ENCODE measurements at places on chromosomes 7 and 10.

GRCh38 chr7:4189131-4189570 lies 492.9 kb upstream of the FOXK1 start:
- no peaks in the 10 kb centered on the region for H3K36me3 ChIP-seq
- H3K27ac ChIP-seq: no peak overlapping the region
- H3K27me3 ChIP-seq: no peaks in the 10 kb centered on the region
- no peaks in the 10 kb centered on the region for H3K4me1 ChIP-seq
- H3K4me3 ChIP-seq: no peak overlapping the region

DNA sequence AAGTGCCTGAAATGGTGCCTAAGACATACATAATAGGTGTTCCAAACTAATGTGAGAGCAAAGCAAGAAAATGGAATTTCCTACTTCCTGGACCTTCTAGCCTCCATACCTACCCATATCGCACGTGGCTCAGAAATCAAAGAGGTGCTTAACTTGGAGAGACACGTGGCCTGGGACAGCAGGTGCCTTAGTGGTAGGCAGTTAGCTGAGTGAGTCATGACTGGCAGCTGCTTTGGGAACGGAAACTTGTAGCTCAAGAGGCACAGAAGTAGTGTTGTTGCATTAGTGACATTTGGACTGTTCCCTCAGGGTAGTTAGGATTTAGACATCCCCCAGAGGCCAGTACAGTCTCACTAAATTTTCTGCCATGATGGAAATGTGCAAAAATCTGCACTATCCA lies 12.0 kb upstream of the BMPER start:
- DNase-seq: no peak
- no peak overlapping the region for H3K27ac ChIP-seq
- H3K4me1 ChIP-seq: peaks cover 8% of the 10 kb centered on the region
- no peak overlapping the region for H3K4me3 ChIP-seq
- peaks cover 48% of the 10 kb centered on the region for H3K27me3 ChIP-seq
- peaks cover 2% of the 10 kb centered on the region for H3K36me3 ChIP-seq

DNA sequence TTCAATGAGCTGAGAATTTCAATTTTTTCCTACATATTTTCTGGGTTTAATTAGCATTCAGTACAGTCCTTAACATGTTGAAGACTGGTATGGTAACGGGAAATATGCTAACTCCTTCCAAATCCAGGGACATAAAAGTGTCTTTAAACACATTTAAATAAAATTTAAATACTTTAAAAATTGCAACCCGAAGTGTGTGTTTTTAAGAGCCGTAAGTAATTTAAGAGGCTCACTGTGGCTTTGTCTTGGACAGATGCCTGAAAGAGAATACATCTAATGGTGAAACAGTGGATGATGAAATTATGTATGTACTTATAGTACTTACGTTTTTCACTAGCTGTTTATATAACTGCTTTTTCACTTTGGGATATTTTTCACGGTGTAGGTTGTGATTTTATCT lies 687.3 kb upstream of the CELF2 start:
- no peaks in the 10 kb centered on the region for H3K27me3 ChIP-seq
- DNase-seq: no peak
- no peak overlapping the region for H3K27ac ChIP-seq
- H3K4me3 ChIP-seq: no peak overlapping the region
- no peaks in the 10 kb centered on the region for H3K4me1 ChIP-seq
- H3K36me3 ChIP-seq: no peaks in the 10 kb centered on the region

DNA sequence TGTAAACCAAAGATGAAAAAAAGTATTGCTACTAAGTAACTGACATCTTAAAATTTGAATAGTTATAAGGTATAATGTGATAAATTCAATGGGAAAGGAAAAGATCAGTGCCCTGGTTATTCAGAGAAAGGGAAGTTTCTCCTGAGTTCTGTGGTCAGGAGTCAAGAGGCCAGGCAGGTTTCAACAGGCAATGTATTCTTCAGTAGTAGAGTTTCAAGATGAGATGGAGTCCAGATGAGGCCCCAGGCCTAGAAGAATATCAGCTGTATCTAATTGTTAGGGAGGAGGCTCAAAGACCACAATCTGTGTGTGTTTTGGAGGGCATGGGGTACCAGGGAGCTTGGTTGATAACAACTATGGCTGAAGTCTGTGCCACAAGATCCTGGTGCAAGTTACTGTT lies 101.4 kb upstream of the DLX6 start:
- H3K4me3 ChIP-seq: no peak overlapping the region
- H3K4me1 ChIP-seq: no peaks in the 10 kb centered on the region
- H3K36me3 ChIP-seq: no peaks in the 10 kb centered on the region
- H3K27me3 ChIP-seq: peaks cover 27% of the 10 kb centered on the region

DNA sequence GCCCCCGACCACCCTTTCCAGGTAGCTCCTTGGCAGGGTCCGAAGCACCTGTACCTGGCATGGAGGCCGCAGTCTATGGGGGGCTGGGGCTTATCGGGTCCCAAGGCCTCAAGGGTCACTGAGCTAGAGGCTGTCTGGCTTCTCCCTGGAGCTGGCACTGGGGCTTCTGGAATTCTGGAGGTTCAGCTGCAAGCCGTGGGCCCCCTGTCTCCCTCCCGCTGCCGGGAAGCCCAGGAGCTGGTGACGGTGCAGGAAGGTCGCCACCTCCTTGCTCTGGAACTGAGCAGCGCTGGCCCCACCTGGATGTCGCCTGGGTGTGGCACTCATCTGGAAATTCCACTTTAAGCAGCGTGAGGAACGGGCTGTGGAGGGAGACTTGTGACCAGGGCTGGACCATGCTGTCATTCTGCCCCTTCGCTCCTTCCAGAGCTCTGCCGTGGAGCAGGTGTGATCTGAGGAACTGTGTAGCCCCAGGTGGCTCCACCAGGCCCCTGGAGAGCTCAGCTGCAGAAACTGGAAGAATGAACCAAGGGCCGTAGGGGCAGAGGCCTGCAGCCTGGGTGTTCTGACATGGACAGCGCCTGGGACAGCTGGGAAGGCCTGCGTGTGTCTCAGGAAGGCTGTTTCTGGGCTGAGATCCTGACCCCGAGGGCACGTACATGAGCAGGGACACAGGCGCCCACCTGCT lies 129.7 kb upstream of the PPP2R2D start:
- H3K27ac ChIP-seq: no peak overlapping the region
- H3K27me3 ChIP-seq: peaks cover 10% of the 10 kb centered on the region
- H3K36me3 ChIP-seq: no peaks in the 10 kb centered on the region
- H3K4me1 ChIP-seq: no peaks in the 10 kb centered on the region
- DNase-seq: no peak
- no peak overlapping the region for H3K4me3 ChIP-seq

DNA sequence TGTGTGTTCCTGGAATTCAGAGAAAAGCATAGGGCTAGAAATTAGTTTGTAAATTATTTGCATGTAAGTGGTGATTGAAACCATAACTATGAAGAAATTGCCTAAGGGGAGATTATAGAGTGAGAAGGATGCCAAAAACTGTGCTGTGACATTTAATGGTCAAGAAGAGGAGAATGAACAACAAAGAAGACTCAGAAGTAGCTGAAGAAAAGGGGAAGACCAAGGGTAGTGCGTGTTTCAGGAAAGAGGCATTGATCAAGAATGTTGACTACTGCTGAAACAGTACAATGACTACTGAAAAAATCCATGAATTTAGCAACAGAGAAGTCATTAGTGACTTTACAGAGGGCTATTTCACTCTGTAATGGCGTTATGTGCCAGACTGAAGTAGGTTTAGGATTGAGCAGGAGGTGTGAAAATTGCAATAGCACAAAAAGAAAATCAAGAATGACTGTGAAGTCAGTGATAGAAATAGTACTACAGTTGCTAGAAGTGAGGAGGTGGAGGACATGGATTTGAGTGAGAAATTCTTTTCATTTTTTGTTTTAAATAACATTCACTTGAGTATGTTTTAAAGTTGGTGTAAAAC lies 28.9 kb upstream of the SAMD9L start:
- DNase-seq: no peak
- no peaks in the 10 kb centered on the region for H3K4me1 ChIP-seq
- H3K27me3 ChIP-seq: peaks cover 23% of the 10 kb centered on the region
- H3K4me3 ChIP-seq: no peak overlapping the region
- H3K27ac ChIP-seq: no peak overlapping the region
- H3K36me3 ChIP-seq: no peaks in the 10 kb centered on the region
